ENCODE measurements at places on chromosomes 2 and 18. TPM values are rescaled to one million over a fixed set of nuclear protein-coding genes. Genes with fewer than 3 reads are reported as not detected.

DNA sequence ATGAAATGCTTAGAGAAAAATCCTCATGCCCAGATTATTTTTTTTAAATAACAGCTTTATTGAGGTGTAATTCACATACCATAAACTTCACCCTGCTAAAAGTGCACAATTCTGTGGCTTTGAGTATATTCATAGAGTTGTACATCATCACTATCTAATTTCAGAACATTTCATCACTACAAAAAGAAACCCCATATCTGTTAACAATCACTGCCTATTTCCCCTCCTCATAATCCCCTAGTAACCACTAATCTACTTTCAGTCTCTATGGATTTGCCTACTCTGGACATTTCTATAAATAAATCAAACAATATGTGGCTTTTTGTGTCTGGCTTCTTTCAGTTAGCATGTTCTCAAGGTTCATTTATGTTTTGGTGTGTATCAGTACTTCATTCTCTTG lies 51.4 kb downstream of the OSBPL1A start:
- no peak for DNase-seq

DNA sequence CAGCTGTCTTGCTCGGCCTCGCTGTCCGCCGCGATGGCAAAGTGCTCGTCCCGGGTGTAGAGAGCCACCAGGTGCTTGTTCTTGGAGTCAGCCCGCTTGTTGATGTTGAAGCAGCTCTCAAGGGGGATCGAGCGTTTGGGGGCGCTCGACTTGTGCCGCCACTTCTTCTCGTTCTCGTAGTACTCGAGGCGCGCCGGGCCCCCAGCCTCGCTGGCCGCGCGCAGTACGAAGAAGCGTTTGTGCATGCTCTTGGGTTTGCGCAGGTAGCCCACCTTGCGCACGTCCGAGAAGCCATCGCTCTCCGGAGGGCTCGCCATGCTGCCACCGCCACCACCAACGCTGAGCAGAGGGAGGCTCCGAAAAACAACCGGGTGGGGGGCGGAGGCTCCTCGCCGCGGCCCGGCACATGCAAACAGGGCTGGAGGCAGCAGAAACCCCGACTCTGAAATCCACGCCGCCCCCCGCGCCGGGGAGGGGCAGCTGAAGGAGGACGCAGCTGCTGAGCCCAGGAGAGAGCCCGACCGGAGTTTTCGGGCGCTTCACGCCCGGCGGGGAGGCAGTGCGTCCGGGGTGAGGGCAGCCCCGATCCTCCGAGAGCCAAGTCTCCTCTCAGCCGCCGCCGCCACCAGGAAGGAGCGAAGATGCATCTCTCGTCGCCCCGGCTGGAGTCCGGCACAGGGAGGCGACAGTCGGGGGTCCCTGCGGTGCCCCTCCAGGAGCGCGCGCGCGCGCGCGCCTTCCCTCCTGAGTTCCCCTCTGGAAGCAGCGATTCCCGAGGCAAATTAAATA lies 1.0 kb downstream of the IRS1 start:
- DNase-seq = no peak

- no peak for DNase-seq
These were observed 145.9 kb downstream of the TNS1 start for GRCh38 chr2:217856871-217857270.

DNA sequence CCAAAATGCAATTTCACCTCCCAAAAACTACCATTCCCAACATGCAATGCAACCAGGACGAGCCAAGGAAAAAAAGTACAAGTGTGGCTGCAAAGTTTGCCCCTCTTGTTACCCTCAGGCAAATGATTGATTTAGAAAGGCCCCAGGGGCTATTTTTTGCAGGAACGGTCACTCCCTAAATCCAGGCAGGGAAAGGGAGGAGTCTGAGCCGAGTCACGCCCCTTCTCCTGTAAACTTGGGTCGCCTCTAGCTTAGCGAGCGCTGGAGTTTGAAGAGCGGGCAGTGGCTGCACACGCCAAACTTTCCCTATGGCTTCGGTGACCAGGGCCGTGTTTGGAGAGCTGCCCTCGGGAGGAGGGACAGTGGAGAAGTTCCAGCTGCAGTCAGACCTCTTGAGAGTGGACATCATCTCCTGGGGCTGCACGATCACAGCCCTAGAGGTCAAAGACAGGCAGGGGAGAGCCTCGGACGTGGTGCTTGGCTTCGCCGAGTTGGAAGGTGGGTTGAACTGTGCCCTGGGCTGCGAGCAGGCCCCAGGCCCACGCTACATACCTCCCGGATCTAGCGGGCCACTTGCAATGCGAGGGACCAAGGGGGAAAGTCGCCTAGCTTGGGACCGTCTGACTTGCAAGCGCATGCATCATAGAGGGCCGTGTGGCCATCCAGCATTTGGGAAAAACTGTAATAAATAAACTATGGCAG lies at the start of gene GALM:
Gene GALM (plus strand): TSS at position 261 of the 702 bp plus-strand sequence. CDS start 48 bp downstream, at position 309.
- DNase-seq = peak; percentile 94

DNA sequence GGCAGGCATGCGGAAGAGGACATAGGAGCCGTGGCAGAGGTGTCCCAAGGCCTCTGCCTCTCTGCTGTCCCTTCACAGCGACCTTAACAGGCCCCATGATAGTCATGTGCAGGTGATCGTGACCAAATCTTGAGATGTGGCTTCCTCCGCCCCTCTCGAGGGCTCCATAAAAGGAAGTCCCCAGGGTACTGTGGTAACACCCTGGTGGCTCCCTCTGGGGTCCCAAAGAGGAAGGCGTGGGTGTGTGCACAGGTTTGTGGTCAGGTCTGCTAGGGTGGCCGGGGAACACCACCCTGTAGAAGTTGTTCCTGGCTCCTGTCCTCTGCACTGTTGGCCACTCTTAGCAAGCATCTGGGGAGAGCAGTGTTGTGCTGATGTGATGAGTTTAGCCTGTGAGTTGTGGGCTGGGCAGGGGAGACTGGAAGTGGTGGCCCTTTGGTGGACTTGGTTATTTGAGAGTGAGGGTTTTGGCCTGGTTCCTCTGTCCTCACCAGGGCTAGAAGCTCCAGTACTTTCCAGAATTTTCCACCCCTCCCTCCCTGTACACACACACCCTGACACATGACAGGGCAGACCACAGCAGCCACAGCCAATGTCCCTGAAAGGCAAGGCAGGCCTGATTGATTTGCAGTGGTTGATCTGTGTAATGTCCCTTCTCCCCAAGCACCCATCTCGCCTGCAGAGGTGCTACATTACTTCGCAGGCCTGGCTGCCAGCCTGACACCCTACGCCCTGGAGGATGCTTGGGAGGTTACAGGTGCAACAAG lies 68.9 kb upstream of the BOD1L2 start:
- DNase-seq = no peak

DNA sequence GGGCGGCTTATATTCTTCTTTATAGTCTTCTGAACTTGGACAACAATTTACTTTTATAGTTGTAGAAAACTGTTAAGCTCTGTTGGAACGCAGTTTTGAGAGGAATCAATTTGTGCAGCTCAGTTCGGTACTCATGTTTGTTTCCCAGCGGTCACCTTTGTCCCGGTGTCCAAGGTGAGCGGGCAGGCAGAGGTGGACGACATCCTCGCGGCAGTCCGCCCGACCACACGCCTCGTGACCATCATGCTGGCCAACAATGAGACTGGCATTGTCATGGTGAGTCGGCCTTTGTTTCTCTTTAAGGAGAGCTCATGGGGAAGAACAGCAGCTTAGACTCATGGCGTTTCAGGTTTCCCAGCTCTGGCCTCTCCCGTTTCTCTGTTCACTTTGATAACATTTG lies 18.6 kb upstream of the ESPNL start:
- DNase-seq = no peak

GRCh38 chr18:79510731-79511241 lies 115.1 kb downstream of the NFATC1 start:
- no peak for DNase-seq

- DNase-seq = no peak
These were observed 39.5 kb downstream of the ADNP2 start for GRCh38 chr18:80148326-80149199.

GRCh38 chr2:65319674-65320041 lies 92.0 kb downstream of the ACTR2 start:
- no peak for DNase-seq

GRCh38 chr2:184410160-184410559 lies 188.2 kb upstream of the ZNF804A start:
- DNase-seq = no peak

DNA sequence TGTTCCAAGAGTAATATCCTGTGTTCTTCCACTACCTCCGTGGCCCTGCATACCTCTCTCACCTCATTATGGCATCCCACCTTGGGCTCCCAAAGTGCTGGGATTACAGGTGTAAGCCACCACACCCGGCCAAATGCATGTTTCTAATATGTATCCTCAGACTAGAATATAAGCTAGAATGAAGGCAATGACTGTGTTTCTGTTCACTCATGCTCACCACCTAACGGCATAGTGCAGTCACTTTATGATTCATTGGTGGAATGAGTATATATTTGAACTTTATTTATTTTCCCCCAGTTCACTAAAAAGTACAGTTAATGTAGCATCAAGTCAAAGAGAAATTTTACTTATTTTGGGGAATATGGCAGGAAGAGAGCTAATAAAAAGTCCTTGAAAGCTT lies 11.3 kb downstream of the PIGN start:
- DNase-seq = no peak

EEF1B2 gene
- total RNA-seq = 353 TPM

TMEM37 gene
- 3.2 TPM for total RNA-seq

SERPINB10 gene
- 0.98 TPM for total RNA-seq

PXDN gene
- total RNA-seq = 33.6 TPM

ANKRD30B gene
- total RNA-seq = not detected

Measured in vagina (tissue), 2 donors.